Right renal cortex interstitium (tissue), 3 donors: ENCODE measurements at places on chromosomes 5 and 9. TPM values are rescaled to one million over a fixed set of nuclear protein-coding genes. Genes with fewer than 3 reads are reported as not detected.

The CEL gene
- polyA plus RNA-seq: 3.8 TPM

The PRLR gene
- polyA plus RNA-seq: 42.9 TPM

The MIGA2 gene
- 16.1 TPM for polyA plus RNA-seq

The DCTN3 gene
- polyA plus RNA-seq: 90.0 TPM

The SGTB gene
- polyA plus RNA-seq: 9.3 TPM

The C9orf50 gene
- polyA plus RNA-seq: 0.34 TPM

The CKMT2 gene
- 4.4 TPM for polyA plus RNA-seq

The WNK2 gene
- polyA plus RNA-seq: 15.1 TPM

The KLF4 gene
- polyA plus RNA-seq: 7.0 TPM

The PCDHGB6 gene
- polyA plus RNA-seq: 8.2 TPM

The GHR gene
- 17.9 TPM for polyA plus RNA-seq

The TMEM141 gene
- 67.1 TPM for polyA plus RNA-seq

The PDE6A gene
- 0.10 TPM for polyA plus RNA-seq

The PCDHGA7 gene
- polyA plus RNA-seq: 2.2 TPM

The LCN10 gene
- 0.93 TPM for polyA plus RNA-seq

The GPX8 gene
- polyA plus RNA-seq: 79.3 TPM

GRCh38 chr5:157309796-157310195 lies 43.9 kb downstream of the CYFIP2 start:
- no peak for DNase-seq

DNA sequence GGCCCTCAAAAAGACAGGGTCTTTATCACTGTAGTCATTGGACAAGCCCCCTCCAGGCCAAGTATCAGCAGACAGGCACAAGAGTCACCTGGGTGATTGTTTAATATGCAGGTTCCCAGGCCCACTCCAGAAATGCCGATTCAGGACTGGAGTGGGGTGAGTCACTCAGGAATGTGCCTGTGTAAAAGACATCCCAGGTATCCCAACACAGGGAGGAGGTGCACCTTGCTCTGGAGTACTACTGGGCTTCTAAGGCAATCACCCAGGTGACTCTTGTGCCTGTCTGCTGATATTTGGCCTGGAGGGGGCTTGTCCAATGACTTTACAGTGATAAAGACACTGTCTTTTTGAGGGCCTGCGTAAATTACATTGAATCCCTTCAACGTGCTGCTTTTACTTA lies 40.6 kb downstream of the ACTL7B start:
- DNase-seq: no peak

DNA sequence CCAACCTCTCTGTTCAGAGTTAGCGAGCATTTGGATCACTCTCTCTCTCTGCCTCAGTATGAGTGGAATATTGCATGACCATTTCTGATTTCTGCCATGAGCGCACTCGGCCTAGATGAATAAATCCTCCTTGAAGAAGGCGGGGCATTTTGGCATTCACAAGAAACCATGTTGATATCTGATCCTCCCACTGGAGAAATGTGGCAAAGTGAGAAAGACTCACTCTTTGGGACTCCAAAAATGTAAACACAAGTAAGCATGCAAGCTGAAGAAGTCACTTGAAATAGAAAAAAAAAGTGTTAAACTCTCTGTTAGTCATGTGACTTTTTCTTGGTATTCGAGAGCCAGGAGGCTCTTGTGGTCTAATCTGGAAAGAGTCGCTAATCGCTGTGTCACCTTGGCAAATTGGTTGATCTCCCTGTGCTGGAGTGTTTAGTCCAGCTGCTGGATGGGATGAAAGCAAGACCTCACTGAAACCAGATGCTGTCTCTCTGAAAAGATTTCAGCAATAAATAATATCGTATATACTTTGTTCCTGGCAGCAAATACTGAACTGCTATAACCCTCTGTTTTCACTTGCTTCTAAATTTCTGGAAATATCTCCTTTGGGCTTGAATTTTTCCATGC lies 95.5 kb downstream of the GHR start:
- no peak for DNase-seq

GRCh38 chr9:120868676-120869359 lies 8.2 kb downstream of the PHF19 start:
- DNase-seq: no peak

DNA sequence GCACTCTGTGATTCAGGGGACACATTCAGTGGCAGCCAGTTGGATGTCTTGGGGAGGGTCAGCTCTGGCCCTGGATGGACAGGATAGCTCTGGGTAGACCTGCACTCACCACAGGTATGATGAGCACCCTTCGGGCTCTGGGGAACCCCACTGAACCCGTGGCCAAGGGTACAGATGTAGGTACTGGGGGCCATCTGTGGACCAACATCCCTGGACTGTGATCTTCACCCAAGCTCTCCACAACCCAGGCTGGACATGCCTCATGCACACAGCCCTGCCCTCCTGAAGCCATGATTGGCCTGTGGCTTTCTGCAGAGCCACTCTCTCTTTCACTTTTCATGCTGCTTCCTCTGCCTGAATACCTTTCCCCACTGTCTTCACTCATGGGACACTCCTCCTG lies 15.6 kb upstream of the ACSL6 start:
- DNase-seq: no peak

GRCh38 chr5:152181461-152181860 lies 223.6 kb downstream of the NMUR2 start:
- no peak for DNase-seq

- DNase-seq: no peak
Observed at GRCh38 chr5:135600971-135601381, 22.2 kb upstream of the CXCL14 start.

- no peak for DNase-seq
Observed at GRCh38 chr5:81553567-81554212, 159.8 kb upstream of the ACOT12 start.

DNA sequence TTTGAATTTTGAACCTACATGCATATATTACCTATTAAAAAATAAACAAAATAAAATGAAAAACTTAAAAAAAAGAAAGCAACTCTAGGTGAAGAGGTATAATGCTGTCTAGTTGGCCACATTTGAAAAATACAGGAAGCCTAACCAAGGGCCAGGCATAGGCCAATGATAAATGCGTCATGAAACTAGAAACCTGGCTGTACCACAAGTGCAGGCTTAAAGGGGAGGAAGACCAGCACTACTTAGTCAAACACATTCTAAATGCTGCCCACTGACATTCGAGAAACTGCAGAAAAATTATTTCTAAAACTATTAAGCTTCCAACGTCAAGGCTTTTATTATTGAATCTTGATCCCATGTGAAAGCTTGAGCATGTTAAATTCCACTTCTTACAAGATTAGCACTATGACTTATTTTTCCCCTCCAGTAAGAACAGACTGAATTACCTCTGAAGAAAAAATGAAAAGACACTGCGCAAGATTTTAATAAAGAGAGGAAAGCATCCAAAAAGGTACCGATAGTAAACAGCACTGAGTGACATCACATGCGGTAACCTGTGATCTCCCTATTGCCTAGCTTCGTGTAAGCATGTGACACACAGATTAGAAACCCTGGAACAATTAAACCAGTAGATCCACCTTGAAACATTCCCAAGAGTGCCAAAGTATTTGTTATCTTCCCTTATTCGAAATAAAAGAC lies 16.2 kb downstream of the CDC14B start:
- no peak for DNase-seq

GRCh38 chr9:128529191-128529590 lies 23.2 kb upstream of the SPTAN1 start:
- DNase-seq: no peak

DNA sequence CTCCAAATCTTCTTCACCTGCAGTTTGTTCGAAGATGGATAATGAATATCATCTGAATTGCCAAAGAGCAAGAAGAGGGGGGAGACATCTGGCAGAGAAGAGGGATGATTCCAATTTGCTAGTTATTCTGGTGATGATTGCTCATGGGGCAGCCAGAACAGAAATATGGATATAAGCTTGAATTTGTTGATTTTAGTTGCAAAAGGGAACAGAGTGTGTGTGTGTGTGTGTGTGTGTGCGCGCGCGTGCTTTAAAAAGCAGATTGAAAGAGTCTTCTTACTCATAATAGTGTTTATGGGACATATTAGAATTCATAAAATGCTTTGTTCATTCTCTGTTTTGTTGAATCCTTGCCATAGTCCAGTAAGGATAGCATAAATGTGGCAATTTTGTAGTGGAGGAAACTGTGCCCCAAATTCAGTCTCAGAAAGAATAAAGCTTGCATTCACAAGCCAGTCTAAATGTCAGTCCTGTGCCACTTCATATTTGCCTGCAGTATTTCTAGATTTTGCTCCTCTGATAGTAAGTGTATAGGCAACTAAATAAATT lies 436.3 kb upstream of the KLF4 start:
- DNase-seq: no peak

DNA sequence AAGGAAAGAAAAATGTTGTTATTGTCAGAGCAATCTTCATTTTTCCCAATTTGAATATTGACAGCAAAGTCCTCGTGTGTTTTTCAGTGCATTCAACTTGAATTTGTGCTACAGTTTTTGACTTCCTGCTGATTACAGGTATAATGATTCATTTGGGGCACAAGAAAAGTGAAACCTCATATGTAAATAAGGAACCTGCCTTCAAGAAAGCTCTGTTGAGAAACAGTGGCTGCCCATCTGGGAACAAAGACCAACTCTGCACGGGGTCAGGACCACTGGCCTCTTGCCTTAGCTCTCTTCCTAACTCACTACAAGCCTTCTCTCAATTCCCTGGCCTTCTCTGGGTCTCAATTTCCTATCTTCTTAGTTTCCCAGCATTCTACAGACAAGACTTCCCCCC lies 21.0 kb downstream of the TIMD4 start:
- DNase-seq: no peak

DNA sequence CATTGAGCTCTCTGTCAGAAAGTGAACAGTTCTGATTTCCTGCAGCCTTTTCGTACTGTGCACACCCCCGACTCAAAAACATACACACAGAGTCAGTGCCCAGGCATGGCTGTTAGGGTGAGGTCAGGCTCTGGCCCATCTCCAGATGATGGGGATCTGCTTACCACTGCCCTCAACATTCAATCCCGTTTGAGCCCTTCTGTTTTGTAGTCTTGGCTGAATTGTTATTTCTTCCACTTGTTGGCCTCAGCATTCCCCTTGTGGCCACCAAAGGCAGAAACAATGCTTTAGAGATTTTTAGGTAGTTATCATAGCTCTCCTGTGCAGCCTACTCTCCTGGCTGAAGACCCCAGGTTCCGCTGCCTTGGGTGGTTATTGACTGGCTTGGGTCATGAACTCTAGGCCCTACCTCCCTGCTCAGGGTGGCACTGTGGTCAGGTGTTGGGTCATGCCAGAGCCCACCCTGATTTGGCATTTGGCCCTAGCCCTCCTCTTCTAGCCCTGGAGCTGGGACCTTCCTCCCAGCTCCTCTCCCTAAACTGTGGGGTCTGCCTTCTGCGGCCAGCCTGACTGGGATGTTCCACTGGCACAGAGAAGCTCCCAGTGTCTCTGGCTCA lies 7.8 kb upstream of the MYOZ3 start:
- DNase-seq: no peak

- DNase-seq: no peak
Observed at GRCh38 chr5:139763930-139764791, 31.4 kb upstream of the PSD2 start.

DNA sequence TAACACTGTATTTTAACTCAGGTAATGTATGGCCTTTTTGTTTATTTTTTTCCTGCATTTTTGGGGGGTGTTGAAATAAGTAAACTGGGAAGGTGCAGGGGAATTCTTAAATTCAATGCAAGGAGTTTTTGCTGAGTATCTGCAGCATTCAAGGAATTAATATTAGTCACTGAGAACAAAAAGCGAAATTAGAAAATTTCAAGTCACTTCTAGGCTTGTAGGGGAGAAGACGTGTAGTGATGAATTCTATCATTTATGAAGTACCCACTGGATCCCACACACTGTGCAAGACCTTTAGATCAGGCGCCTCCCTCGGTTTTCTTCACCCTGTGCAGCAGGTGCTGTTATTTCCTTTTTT lies 1.2 kb downstream of the EHMT1 start:
- no peak for DNase-seq

DNA sequence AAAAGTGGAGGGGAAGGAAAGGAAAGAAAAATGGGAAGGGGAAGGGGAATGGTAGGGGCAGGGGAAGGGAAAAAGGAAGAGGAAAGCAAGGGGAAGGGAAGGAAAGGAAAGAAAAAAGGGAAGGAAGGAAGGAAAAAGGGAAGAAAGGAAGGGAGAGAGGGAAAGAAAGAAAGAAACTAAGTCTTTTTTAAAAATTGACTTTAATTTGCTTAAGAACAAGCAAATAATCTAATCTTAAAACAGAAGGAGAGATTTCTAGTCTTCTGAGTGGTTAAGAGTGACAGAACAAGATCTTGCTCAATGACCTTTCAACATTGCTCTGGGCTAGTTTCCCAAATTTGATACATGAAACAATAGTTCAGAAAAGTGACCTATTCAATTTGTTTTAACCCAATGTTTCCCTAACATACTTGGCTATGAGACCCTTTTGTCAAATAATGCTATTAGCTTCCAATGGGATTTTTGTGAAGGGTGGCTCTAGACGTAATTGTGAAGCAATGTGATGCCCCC lies 33.4 kb upstream of the GLIS3 start:
- DNase-seq: no peak

GRCh38 chr5:136128481-136128880 lies 4.2 kb upstream of the SMAD5 start:
- DNase-seq: no peak

DNA sequence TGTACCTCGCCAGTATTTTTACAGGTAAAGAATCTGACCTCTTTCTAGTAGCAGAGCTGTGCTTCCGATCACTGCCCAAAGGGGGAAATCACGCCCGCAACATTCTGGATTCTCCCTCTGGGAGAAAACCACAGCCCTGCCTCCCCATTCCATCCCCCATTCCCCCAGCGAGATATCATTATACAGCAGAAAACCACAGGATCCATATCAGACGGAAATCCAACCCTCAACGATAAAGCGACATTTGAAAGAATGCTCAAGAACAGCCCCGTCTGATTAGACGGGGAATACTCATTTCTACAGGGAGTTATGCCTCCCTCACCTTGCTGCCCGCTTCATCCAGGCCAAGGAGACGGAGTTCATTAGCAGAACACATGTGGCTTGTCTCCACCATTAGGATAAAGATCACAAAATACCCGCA lies 172.8 kb downstream of the COL23A1 start:
- no peak for DNase-seq

DNA sequence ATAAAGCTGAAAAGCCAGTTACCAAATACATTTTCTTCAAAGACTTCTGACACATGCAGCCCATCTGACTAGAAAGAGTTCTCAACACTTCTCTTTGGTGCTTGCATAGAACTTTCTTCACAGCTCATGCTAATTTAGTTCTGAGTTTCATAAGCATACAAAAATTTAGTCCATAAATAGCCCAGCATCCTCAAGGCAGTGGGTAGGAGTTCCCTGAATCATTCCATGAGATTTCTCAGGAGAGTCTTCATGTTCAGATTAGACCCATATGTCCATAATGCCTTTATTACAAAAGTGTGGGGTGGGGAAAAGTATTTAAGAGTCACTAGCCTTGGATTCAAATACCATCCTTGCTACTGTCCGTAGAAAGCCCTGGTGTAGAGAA lies 290.2 kb upstream of the RGMB start:
- DNase-seq: no peak

- no peak for DNase-seq
Observed at GRCh38 chr5:172429201-172429940, 25.0 kb downstream of the SH3PXD2B start.

GRCh38 chr5:33929925-33930690 lies 6.1 kb upstream of the RXFP3 start:
- DNase-seq: no peak

- no peak for DNase-seq
Observed at GRCh38 chr5:16981700-16982099, 45.6 kb upstream of the MYO10 start.
